Pancreas (tissue), 10 donors: ENCODE measurements at places on chromosomes 12 and 14. TPM values are rescaled to one million over a fixed set of nuclear protein-coding genes. Genes with fewer than 3 reads are reported as not detected.

Gene ESPL1
- 0.24 TPM for total RNA-seq

Gene STYK1
- 0.55 TPM for total RNA-seq

Gene FOXG1
- total RNA-seq = not detected

Gene KICS2
- total RNA-seq = 6.5 TPM

Gene HOTAIR
- not detected for total RNA-seq

- DNase-seq = no peak
Measured at GRCh38 chr14:30980980-30981379, 44.5 kb upstream of the AP4S1 start.

DNA sequence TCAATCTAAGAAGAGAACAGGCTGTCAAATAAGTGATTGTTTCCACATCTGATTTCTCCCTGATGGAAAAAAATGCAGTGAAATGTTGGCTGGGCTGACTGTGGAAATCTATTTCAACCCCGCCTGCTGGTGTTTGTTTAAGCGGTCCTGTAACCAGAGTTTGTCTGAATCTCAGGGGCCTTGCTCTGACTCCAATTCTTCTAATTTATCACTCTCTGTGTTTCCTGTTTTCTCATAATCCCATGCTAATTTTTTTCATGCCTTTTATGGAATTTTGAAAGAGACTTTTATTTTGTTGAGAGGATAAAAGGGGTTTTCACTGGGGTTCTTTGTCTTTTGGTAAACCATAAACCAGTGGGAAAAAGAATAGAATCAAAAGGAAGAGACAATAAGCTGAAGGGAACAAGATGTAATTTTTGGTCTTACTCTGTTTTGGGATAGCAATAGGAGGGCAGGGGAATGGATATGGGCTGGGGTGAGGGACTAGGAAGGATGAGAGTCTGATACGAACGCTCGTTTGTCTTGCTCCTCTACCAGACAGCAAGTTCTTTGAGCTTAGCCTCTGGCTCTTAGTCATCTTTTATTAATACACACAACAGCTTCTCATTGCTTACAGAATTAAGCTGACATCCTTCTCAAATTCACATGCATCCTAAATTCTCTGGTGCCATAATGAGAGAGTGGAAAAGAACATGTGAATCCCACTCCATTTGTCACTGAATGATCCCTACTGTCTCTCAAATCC lies 8.0 kb upstream of the MGP start:
- DNase-seq = no peak

- no peak for DNase-seq
Measured at GRCh38 chr12:95016120-95016519, 12.6 kb upstream of the NDUFA12 start.

GRCh38 chr14:34592623-34593022 lies 37.3 kb downstream of the SNX6 start:
- DNase-seq = no peak

GRCh38 chr14:61219673-61220072 lies 61.5 kb downstream of the TMEM30B start:
- DNase-seq = no peak

DNA sequence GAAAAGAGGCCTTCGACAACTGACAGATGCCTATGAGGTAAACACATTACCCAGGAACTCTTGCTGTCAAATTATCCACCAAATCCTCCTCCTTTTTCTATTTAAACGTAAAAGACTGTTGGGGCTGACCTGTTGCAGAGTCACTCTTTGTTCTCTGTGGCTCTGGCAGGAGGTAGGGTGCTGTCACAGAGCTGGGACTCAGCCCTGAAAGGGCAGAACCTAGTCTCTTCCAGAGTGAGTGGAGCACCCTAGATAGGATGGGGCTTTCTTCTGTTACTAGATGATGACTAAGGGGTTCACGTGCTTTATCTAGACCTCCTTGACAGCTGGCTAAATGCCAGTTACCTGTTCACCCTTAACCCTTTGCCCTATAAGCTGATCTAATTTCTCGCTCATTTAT lies 25.7 kb downstream of the FNTB start:
- no peak for DNase-seq

- no peak for DNase-seq
Measured at GRCh38 chr14:76203086-76204001, 51.6 kb downstream of the GPATCH2L start.

GRCh38 chr12:82942991-82943401 lies 256.3 kb downstream of the TMTC2 start:
- DNase-seq = no peak
